Inflammatory macrophage (primary cell): ENCODE measurements at places on chromosomes 1 and 21.

- no peak for DNase-seq
Measured at GRCh38 chr1:171742577-171742922, 685 bp upstream of the VAMP4 start.

- peak; percentile 97 for DNase-seq
Measured at GRCh38 chr21:26469789-26470188, 103.3 kb downstream of the CYYR1 start.

- no peak for DNase-seq
Measured at GRCh38 chr1:175089136-175089718, 21.6 kb downstream of the TNN start.

DNA sequence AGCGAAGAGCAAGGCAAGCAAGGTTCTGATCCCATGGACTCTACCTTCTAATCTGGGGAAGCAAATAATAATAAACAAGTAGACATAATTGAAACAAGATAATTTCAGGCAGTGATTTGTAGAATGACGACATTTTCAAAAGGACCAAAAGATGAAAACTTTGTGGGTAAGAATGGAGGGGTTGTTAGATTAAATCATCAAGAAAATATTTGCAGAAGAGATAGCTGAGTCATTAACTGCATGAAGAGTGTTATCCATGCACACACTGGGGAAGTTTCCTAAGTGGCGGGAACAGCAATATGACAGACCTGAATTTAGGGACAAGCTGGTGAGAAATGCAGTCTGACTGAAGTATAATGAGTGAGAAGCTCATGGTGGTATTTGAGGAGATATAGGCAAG is 583.1 kb upstream of the RGS18 start:
- DNase-seq, result no peak

DNA sequence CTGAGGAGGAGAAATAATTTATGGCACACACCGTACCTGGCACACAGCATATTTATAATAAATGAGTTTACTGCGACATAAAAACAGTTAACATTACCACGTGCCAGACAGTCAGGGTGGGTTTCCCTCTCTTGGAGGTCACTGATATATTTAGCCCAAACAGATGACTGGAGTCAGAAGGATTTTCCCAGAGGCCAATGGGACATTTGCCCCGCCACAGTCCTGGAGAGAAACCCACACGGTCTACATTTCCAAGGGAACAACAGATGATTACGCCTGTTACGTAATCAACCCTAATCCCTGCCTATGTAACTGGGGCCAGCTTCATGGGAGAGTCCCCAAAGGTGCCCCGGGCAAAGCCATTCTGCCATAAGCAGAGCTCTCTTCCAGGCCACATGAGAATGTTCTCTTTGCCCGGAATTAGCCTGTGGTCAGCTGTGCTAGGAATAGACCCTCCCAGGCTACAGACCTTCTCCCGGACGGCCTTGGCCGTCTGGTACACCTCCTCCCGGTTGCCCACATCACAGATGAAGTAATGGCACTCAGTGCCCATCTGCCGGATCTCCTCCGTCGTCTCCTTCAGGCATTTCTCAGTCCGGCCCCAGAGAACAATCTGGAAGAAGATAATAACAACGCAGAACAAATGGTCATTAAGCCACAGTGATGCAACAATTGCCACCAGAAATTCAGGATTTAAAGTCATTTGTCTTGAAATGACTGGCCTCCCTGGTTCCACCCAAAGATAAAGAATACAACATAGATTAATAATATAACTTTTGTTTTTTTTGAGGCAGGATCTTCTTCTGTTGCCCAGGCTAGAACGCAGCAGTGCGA is 37.7 kb downstream of the DHRS3 start:
- no peak for DNase-seq

DNA sequence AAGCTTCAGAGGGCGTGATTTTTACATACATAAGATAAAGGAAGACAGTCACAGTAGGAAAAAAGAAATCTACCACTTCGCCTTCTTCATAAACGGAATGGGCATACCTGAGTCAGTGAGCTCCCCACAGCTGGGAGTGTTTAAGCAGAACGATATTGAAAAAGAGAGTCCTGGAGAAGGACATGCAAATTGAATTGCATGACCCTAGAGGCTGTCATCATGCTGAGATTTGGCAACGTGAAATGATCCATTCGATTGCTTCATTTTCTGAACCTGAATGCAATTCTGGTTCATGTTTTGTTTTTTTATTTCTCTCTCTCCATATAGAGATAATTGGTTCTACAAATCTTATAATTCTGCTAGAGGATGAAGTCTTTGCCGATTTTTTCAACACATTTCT is 3.7 kb downstream of the RGSL1 start:
- DNase-seq, result peak; percentile 43

DNA sequence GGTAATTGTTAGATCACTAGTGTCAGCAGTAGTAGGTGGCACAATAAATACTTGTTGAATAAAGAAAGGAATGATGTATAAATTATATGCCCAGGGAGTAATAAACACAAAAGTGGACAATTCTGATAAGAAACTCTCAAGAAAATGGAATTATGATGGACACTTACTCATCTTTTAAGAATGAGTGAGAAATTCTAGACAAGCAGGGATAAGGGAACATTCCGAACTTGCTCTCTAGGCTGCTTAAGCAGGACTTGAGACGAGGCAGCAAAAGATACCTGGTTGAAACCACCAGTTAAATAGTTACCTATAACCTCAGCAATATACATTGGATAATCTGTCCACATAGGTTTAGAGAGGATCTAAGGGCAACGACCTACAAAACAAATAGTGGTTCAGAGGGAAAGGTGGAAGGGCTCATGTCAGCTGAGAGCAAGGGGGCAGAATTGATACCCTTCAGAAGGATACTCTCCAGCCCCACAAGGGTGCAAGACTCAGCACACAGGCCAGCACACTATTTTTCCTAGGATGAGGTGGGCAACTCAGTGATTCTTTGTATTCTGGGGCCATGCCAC is 46.3 kb downstream of the XCL2 start:
- DNase-seq, result no peak

DNA sequence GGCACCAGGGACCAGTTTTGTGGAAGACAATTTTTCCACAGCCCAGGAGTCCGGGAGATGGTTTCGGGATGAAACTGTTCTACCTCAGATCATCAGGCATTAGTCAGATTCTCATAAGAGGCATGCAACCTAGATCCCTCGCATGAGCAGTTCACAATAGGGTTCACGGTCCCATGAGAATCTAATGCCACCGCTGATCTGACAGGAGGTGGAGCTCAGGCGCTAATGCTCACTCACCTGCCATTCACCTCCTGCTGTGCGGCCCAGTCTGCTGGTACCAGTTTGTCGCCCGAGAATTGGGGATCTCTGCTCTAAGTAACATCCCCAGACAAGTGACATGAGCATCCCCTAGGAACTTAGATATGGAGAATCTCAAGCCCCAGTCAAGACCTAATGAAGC is 180.7 kb downstream of the COQ8A start:
- no peak for DNase-seq

- DNase-seq, result peak; percentile 20
Measured at GRCh38 chr1:26122988-26123973, 11.7 kb downstream of the PDIK1L start.

DNA sequence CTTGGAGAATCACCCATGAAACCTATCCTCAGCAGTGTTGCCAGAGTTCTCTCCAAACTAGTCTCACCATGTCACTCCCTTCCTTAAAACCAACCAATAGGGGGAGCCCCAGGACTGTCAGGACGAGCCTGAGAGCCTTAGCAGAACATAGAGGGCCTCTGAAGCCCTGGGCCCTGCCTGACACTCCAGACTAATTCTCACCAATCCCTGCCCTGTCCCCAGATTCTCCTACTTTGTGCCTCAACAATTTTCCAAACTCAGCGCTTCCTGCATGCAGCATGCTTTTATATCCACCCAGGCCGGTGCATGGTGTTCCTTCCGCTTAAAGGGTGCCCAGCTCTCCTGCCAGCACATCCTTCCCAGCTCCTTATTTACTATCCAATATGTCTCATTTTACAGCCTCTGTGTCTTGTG is 42.7 kb downstream of the HSD3B1 start:
- peak; percentile 79 for DNase-seq

- no peak for DNase-seq
Measured at GRCh38 chr1:4379451-4380175, 274.8 kb upstream of the AJAP1 start.

DNA sequence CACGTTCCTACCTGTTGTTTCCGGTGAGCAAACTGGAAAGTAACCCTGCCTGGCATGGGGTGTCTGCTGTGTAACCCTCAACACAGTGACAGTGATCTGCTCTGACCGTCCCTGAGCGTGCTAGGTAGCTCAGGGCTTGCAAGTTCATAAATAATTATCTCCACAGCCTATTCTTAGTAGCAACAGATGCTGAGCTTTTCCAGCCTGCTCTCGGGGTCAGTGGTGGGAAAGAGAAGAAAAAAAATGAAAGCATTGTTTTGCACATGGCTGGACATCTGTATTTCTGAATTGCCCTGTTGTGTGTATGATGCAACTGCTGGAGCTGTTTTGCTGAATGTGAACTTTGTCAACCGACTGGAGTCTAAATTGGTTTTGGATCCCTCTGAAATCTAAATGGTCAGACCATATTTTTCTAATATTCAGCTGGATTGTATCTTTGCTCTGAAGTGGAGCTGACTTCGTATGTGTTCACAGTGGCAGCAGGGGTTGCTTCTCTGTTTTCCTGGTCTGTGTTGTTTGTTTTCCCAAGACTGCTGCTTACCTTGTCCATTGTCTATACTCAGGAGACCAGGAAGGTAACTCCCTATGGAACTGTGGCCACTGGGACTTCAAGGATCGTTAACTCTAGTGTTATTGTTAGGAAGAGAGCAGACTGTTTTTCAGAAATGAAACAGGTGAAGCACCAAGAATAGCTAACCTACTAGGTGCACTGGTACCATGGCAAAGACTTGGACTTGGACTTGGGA is 27.0 kb downstream of the TGFB2 start:
- no peak for DNase-seq

DNA sequence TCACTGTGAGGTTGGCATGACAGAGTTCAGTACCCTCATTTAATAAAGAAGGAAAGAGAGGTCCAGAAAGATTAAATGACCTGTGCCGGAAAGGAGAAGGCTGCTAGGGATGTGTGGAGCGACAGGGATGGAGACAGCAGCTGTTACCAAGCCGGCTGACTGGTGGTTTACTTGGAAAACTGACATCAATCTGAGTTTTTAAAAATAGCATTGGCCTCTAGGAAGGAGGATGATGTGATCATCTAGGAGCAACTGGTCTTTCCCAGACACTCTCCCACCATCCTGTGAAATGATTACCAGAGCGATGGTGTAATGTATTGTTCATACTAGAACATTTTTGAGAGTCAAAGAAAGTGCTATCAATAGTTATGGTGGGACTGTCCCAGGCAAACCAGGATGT is 154.4 kb downstream of the ZSCAN20 start:
- no peak for DNase-seq

- no peak for DNase-seq
Measured at GRCh38 chr1:247738315-247738714, at the start of gene OR14K1. OR14K1 (plus strand) TSS chr1:247738615; CDS start chr1:247738615, 0 bp downstream.

DNA sequence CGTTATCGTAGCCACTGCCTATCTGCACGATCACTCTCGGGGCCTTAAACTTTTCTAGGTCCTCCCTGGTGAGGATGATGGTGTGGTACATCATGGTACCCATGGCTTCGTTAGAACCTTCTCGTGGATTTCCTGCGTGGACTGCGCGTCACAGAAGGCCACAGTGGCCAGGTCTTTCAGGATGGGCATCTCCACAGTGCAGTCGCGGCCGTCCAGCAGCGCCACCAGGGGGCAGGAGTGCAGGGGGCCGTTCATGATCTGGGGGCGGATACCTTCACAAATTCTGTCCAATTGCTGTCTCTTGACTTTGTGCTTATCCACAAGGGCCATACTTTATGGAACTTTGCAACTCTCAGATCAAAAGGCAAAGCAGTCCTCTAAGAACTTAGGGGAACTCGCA is 69.6 kb downstream of the WLS start:
- DNase-seq, result no peak

DNA sequence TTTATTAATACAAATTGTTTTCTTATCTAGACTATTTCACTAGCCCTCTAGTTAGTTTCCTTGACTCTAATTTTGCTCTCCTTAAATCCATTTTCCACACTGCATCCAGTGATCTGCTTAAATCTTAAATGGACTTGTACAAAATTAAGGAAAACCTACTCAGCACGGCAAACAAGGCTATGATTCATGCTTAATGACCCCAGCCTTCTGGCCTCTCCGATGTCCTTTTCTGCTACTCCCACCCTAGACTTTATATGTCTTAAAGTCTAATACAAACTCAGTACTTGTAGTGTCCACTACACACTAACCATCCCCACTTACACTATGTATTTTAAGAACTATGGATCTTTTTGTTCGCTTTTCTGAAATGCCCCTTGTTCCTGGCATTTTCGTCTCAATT is 2.2 kb downstream of the TMED5 start:
- no peak for DNase-seq

DNA sequence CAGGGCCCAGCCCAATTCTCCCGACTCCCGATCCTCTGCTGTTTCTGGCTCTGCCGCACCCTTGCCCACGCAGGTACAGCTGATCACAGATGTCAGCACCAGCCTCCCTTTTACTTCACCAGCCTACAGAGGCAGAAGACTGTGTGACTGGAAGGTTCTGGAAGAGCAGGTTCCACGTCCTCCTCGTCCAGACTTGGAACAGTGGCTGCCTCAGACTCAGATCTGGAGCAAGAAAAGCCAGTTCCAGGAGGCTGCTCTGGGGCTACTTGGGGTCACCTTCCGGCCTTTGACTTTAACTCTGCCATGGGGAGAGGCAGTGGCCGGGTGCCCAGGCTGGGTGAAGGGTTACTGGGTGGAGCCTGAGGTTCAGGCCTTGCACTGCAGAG is 16.1 kb upstream of the KLHDC7A start:
- DNase-seq, result no peak

- DNase-seq, result no peak
Measured at GRCh38 chr21:26614251-26614650, 41.2 kb upstream of the CYYR1 start.

DNA sequence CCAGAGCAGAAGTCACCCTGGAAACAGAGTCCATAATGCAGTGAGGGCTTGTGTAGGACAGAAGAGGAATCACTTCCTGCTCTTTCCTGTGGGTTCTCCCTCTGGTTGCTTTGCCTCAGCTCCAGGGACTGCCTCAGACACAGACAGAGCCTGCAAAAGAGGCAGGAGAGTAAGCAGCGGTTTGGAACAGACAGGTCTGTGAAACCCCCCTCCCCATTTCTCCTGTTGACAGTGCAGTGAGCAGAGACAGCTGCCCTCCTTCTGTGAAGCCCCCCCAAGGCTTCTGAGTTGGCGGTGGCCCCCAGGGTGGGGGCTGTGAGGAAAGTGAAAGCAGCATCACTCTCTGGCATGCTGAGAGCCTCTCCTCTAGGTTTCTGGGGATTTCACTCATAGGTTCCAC is 53.0 kb downstream of the MAB21L3 start:
- no peak for DNase-seq

GRCh38 chr21:45050797-45051489 is 23.4 kb upstream of the ADARB1 start:
- DNase-seq, result no peak
